ENCODE measurements at places on chromosomes 1 and 21.
A peak's percentile ranks its signal among the peaks of the same experiment; 100 is the strongest.

GRCh38 chr1:224067207-224067606 lies 46.7 kb upstream of the FBXO28 start:
- DNase-seq = no peak

GRCh38 chr1:114090738-114091505 lies 62.7 kb downstream of the SYT6 start:
- no peak for DNase-seq

DNA sequence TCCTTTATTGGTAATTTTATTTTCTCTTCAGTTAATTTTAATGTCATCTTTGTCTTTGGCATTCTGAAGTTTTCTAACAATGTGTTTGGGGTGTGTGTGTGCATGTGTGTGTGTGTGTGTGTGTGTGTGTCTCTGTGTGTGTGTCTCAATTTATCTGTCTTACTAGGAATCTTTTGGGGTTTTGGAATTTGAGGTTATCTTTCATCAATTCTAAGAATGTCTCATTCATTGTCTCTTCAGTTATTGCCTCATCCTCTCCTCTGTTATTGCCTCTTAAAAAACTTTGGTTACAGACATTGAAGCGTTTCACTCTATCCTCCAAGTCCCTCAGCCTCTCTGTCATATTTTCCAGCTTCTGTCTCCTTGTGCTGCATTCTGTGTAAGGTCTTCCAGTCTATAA lies 18.1 kb upstream of the SAMD13 start:
- no peak for DNase-seq

- no peak for DNase-seq
Observed at GRCh38 chr1:162687870-162688269, 55.6 kb downstream of the DDR2 start.

DNA sequence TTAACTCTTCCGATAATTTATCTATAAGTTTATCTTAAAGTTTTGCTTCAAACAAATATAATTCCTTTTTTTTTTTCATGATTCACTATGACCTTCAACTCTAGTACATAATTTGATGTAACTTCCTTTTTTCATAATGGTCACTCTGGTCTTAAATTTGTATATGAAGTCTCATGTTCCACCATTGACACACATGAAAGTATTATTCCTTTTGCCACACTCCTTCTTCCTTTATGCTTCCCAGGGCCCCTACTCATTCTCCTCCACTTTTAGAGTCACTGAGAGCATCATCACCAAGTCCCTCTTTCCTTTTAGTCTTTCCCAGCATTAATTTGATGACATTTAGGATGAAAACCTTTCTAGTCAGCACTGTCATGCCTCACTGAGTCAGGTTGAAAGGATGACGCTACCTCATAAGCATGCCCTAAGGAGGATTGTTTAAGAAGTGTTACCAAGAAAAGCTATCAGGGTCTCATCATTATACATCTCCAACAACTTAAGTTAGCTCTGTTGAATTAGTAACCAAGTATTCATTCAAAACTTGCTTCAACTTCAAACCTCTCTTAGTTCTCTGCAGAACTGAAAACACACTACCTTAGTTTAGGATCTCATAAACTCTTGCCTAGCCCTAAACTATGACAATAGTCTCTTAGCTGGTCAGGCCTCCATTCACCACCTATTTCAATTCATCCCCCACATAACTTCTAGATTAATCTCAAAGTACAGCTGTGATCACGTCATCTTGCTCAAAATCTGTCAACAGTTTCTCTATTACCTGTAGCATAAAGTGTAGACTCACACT lies 14.5 kb downstream of the AUNIP start:
- no peak for DNase-seq

DNA sequence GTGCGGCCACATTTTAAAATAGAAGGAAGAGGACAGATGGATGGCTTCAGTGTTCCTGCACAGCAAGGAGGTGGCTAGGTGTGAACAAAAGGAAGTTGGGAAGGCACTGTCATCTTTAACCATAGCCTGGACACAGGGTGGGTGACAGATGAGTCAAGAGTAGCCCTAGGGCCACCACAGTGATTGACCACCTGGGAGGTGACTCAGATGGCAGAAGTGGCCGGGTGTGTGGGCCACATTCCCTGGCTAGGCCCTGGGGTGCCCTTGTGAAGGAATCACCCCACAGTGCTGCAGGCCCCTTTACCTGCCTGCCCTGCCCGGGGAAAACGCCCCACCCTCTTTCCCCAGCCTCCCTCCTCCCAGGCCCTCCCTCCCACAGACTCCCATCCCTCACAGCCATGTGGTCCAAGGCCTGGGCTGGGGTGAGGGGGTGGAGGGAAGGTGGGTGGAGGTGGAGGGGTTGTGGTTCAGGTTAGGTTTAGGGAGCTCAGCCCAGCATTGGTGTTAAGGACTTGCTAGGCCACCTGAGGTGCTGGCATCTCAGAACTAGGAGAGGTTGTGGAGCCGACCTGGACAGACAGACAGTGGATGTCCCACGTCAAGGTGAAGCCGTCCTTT lies 59.1 kb downstream of the SPSB1 start:
- no peak for DNase-seq

- peak; percentile 21 for DNase-seq
Observed at GRCh38 chr1:61742620-61743430, 545 bp downstream of the PATJ start.

DNA sequence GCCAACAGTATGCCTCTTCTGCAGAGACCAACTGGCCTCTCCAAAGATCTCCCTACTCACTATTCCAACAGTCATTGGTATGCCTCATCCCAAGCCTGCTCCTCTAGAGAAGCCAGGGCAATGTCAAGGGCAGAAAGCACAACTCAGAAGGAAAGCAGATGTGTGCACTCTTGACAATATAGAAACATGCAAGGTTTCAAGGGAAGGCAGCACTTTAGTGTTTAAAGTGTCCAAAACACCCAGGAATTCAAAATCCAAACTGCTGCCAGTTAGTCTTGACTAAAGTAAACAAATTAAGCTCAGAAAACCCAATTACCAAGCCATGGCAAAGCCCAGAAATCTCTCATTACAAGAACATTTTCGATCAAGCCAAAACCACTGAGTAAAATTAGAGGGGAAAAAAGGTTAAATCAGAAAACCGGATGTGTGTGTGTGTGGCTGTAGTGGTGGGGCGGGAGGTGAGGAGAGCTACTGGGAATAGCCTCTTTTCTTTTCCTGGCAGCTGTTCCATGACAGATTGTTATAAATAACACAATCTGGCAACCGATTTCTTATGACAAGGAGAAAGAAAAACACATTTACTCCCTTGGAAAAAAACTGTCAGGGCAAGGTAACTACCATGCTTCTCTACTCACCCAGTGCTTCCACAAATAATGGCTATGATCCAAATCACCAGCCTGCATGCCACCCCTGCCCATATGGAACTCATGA lies 39.2 kb downstream of the EIF2B3 start:
- no peak for DNase-seq

GRCh38 chr1:9689971-9690381 lies 38.4 kb downstream of the PIK3CD start:
- no peak for DNase-seq

DNA sequence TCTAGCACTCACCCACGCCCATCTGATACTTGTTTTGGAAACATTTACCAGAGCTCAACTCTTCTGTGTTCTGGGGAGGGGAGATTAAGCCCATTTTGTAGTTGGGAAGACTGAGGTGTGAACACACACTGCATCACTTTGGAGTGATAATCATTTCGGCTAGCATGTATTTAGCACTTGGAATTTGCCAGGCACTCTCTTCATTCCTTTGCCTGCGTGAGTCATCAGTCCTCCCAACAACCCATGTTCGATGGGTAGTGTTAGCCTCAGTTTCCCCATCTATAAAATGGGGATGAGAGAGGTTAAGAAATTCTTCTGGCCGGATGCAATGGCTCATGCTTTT lies 182.8 kb upstream of the TMEM51 start:
- no peak for DNase-seq

- no peak for DNase-seq
Observed at GRCh38 chr1:11767922-11768704, 6.1 kb downstream of the C1orf167 start.

DNA sequence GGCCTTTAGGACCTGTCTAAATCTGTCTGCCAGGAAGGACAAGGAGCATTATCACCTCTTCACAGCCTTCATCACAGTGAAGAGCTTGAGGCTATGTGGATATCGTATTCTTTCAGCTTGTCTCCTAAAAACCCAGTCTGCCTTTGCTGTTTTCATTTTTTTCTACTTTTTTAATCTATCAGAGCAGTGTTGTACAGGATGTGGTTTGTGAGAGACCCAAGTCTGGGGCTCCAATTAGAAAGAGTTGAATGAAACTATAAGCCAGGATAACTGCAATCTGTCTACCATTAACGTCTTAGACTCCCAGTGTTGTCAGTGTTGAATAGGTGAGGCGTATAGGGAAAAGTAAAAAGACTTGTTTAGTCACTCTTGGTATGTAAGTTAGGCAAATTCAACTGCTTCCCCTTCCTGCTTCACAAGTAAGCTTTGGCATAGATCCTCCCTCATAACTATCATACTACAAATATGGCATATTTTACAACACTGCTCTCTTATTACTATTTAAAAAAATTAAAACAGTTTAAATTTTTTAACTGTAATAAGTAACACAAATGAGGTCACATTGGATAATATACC lies 1225.8 kb upstream of the PRMT6 start:
- no peak for DNase-seq

DNA sequence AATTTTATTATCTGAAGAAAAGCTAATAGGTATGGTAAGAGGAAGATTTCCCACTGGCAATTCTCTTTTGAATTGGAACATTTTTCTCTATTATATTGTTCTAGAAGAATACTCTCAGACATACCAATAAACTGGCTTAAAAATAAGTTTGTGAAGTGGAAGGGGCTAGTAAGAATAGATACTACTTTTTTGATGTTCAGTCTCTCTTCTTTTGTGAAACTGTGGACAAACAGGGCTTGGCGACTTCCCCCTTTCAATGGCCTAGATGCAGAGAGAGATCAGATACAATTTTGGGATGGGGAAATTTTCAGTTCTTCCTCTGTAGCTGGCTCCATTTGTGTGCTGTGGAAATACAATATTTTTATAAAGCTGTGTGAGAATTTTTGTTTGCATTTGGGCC lies 2.5 kb downstream of the PBX1 start:
- no peak for DNase-seq

- DNase-seq = no peak
Observed at GRCh38 chr1:91700332-91700731, 185.6 kb downstream of the TGFBR3 start.

DNA sequence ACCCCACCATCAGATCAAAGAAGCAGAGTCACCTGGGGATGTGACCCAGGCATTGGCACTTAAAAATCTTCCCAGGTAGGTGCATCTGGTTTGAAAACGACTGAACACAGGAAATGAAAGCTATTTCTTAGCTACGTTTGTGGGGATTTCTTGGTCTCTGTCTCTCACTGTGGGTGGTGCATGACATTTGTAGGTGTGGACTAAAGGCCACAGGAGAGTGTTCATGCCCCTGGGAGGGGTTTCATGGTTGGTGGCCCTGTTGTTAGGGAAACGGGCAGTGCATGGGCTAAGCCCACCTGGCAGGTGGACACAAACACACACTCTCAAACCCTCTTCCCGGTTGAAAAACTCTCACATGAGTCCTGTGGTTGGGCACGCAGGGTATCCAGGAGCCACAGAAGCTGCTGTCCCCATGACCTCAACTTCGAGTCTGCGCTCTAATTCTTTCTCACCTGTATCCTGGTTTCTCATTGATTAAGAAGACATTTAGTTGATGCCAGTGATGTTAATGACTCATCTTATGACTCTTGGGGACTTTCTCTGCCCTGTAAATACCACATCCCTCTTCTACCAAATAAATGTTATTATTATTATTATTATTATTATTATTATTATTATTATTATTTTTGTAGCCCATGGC lies 119.4 kb downstream of the MRPS6 start:
- no peak for DNase-seq

- DNase-seq = no peak
Observed at GRCh38 chr1:234997201-234997895, 131.3 kb downstream of the TOMM20 start.

GRCh38 chr1:59414406-59415133 lies 117.7 kb downstream of the FGGY start:
- no peak for DNase-seq

DNA sequence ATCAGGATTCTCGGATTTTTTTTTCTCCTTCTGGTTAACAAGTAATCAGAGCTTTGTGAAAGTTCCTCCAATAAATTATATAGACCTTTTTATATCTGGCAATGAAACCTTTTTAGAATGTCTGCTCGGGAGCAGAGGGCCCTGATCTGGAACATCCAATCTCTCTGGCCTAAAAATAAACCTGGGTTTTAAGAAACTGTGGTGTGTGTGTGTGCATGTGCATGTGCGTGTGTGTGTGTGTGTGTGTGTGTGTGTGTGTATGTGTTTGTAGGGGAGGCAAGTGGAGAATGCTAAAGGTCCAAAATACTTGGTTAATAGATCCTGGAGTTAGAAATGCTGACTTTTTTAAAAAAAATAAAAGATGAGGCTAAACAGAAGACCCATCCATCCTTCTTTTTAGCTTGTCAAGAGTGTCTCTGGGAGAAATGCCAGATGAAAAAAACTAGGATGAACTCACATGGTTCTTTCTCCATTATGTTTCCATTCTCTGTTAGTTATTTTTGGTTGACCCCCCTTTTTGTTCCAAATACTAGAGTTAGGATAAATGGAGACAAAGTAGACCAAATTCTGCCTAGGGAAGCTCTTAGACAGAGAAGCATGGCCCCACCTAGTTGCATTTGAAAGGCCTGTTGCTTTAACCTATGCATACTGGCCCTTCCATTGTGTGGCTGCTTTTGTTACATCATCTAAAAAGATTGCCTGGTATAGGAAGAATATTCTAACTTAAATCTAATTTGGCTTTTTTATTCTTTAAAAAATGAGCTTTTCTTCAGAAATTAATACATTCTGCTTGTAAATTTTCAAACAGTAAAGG lies 175.9 kb downstream of the PAPPA2 start:
- no peak for DNase-seq

- no peak for DNase-seq
Observed at GRCh38 chr1:177206831-177207355, 36.1 kb downstream of the BRINP2 start.

- DNase-seq = peak; percentile 71
Observed at GRCh38 chr1:156389311-156389710, 20.3 kb downstream of the RHBG start.

GRCh38 chr1:234849832-234850231 lies 239.9 kb upstream of the IRF2BP2 start:
- DNase-seq = no peak

GRCh38 chr1:10986525-10986890 lies 25.9 kb upstream of the TARDBP start:
- DNase-seq = no peak

DNA sequence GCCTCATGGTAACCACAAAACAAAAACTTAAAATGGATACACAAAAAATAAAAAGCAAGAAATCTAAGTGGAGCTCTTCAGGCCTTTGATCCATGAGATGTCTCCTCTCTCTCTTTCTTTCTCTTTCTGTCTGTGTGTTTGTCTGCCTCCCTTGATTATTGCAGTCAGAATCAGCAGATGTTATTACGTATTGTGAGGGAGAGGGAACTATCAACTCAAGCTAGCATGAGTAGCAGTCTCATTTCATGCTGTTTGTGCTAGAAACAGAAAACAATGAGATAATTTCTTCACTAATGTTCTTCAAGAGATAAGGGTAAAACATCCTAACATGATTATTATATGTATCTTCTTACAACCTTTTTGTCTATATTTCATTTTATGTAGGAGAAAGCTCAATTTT lies 103.7 kb upstream of the PDC start:
- no peak for DNase-seq
